ENCODE measurements at places on chromosomes 7 and 10.

GRCh38 chr10:60564475-60564874, 174.8 kb upstream of the ANK3 start:
- no peak for DNase-seq

DNA sequence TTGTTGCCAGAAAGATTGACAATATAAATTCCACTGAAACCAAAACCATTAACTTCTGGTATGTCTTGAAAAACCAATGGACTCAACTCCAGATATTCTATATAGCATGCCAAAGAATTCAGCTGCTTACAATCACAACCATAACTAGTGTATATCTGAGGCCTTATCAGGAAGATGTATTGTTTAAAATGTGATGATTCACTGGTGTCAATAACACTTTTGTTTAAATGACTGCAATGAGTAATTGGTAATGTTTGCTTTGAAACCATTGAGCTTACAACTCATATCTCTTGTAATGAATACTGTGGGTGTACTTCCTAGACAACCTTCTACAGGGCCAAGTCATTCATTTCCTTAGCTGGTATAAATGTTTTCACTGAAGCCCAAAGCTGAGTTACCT, 727.9 kb upstream of the KCND2 start:
- peak; percentile 7 for DNase-seq

GRCh38 chr7:96041171-96041570, 268.8 kb downstream of the DYNC1I1 start:
- DNase-seq: no peak

DNA sequence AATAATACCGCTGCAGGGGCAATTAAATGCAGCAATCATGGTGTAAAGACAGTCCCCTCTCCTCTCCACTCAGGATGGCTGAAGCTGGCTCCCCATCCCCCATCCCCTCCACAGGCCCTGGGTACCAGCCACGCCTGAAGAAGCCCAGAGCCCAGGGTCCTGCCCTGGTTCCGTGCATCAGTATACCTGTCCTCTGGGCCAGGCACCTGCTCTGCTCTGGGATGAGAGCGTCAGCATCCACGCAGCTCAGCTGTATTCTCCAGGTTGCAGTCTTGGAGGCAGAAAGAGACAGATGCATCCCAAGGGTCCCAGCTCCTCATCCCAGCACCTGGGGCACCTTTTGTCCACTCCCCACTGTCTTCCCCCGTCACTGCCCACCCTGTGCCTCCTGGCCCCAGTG, 233.8 kb downstream of the TCERG1L start:
- DNase-seq: no peak

- no peak for DNase-seq
Measured at GRCh38 chr7:131011976-131012375, 278.0 kb upstream of the KLF14 start.

GRCh38 chr7:20796500-20796899, 9.8 kb upstream of the SP8 start:
- DNase-seq: no peak

DNA sequence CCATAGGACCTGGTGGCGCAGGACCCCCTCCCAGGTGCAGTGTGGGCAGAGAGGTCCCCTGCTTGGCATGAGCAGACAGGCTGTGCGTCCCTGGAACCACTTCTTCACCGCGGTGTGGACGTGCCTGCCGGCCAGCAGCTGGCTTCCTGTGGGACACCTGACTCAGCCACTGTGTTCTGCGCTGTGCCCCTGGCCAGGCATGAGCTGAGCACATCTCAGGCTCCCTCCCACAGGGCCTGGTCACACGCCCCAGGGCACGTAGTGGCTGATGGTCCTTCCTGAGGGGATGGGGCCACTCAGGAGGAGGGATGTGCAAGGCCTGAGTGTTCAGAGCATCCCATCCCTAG, 3.5 kb upstream of the DEPP1 start:
- no peak for DNase-seq
